COR-L47 (cell line): ENCODE measurements at places on chromosomes 5 and 9.
A peak's percentile ranks its signal among the peaks of the same experiment; 100 is the strongest.

- DNase-seq = no peak
These were observed 394.0 kb downstream of the CETN3 start for GRCh38 chr5:90015584-90016018.

GRCh38 chr9:126520453-126520852 is 93.3 kb upstream of the LMX1B start:
- no peak for DNase-seq

GRCh38 chr9:97548819-97549540 is 47.5 kb downstream of the TMOD1 start:
- DNase-seq = no peak

DNA sequence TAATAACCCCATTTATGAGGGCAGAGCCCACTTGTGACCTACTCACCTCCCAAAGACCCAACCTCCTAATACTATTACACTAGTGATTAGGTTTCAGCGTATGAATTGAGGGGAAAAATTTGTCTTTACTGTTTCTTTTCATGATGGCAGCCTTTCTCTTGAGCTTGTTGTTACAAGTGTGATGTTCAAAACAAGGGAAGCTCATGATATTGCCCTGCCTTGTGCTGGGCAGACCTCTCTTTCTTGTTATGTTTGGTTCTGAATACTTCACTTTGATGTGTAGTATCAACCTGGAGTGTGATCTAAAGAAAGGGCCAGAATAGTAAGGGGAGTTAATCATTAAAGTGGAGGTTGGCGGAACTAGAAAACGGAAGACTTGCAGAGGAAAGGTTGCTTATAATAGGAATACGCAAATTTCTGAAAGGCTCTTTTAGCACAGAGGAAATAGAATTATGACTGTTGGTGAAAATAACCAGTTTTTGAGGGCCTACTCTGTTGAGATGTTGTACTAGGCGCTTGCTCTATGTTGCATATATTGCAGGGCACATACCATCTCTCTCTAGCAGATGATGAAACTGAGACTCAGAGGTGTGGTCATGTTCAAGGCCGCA is 68.2 kb downstream of the MELK start:
- DNase-seq = no peak

DNA sequence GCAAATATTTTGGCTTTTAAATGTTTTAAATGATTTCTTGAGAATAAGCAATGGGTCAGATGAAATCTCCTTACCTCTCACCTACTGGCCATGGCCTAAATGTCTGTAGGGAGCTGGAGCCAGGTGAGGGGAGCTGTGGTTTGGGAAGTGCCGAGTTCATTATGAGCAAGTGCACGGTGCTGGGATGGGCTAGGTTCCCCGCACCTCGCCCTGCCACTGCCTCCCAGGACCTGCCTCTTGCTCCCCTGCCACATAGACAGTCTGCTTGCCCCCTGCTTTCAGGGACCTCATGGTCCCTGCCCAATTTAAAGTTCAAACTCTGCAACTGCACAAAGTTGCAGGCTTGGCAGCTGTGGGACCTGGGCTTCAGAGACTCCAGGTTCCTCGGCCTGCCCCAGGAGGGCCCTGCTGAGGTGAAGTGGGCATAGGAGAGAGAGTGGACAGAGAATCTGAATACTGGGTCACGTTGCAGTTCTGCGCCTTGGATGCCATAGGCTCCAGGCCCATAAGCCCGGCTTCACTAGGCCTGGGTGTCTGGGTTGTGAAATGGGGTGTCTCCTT is 5.4 kb downstream of the OR13J1 start:
- DNase-seq = no peak

GRCh38 chr9:4936823-4937222 is 48.2 kb upstream of the JAK2 start:
- no peak for DNase-seq

GRCh38 chr9:113876151-113876992 is at the start of gene ZNF618:
ZNF618 (plus strand) TSS chr9:113876309; CDS start chr9:113876381, 72 bp downstream.
- DNase-seq = peak; percentile 15

DNA sequence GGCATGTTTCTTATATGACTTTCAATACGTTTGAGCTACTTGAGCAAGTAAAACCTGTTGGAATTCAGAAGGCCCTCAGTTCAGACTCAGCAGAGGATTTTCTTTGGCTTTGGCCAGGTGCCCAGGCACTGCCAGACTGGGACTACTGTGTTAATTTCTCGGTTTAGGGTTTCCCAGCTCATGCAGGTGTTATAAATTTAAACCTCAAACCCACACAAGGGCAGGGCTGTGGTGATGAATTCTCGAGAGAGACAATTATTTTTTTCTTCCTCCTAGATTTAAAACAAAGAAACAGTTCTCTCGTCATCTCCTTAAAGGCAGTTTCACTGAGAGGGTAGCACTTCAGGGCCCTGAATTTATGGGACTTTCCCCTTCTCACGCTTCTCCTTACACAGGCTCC is 406.0 kb upstream of the PIK3R1 start:
- DNase-seq = peak; percentile 14

DNA sequence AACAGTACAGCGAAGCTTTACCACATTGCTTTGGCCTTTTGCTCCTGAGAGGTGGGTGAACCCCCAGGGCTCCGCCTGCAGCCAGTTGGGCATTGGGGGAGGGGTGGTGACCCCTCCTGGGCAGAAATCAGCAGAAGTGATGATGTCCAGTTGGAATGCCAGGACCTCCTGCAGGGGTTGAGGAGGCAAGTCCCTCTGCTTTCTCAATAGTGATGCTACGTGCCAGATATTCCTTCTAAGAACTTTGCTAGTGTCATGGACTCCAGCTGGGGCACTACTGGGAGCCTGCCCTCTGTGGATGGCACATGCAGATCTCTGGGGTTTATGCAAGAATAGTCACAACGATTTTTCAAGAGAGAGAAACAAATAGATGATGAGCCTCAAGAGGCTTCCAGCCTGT is 95.6 kb downstream of the NDFIP1 start:
- no peak for DNase-seq

DNA sequence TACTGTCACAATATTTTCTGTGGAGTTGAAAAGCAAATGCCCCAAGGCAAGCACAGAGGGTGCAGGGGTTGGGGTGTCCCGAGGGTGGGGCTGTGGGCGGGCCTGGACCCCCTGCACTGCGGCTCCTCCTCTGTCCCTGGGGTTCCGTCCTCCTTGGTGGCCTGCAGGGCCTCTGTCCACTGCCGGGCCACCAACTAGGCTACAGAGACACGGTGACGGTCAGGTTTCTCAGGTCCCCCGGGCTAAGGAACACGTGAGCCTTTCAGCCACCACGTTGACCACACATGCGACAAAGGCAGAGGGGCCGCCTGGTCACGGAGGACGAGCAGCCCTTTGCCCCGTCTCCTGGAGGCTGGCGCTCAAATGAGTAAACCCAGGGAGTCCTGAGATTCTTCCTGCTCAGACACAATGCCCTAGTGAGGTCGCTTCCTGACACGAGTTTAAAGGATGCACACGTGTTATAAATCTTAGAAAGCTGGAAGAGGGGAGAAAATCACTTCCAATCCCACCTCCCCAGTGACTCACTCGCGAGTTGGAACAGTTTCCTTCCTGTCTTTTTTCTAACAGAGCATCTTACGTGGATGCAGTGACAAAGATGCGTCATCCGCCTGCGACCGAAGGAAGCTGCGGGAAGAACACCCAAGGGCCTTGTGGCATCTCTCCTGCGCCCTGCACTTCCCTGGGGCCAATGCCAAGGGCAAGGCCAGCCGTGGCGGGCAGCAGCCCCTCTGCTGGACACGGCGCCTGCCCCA is 24.8 kb upstream of the OBP2B start:
- no peak for DNase-seq

- no peak for DNase-seq
These were observed 76.3 kb downstream of the MUSK start for GRCh38 chr9:110744715-110745384.
